T-helper 17 cell (primary cell): ENCODE measurements at places on chromosomes 16 and 17. TPM values are rescaled to one million over a fixed set of nuclear protein-coding genes. Genes with fewer than 3 reads are reported as not detected.

GRCh38 chr17:40450175-40450574, 6.9 kb downstream of the IGFBP4 start:
- no peak for DNase-seq
- H3K27ac ChIP-seq, result no peak overlapping the region
- peaks cover 2% of the 10 kb centered on the region for H3K36me3 ChIP-seq
- no peak overlapping the region for H3K4me3 ChIP-seq
- no peaks in the 10 kb centered on the region for H3K27me3 ChIP-seq

DNA sequence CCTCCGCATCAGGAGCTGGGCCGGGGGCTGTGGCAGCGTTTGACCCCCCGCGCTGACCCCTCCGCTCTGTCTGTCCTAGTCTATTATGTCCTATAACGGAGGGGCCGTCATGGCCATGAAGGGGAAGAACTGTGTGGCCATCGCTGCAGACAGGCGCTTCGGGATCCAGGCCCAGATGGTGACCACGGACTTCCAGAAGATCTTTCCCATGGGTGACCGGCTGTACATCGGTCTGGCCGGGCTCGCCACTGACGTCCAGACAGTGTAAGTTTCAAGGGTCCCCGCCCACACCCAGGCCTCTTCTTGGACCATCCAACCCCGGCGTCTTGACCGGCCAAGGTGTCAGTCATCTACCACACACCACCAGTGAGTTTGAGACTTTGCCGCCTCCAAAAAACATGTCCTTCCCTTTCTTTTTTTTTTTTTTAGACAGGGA, 548 bp downstream of the PSMB3 start:
- H3K4me3 ChIP-seq, result peak overlapping the region; percentile 100
- H3K36me3 ChIP-seq, result peaks cover 8% of the 10 kb centered on the region
- DNase-seq, result no peak
- peak overlapping the region; percentile 95 for H3K27ac ChIP-seq

KRT36 gene
- not detected for total RNA-seq

GRCh38 chr16:84029297-84030047, 13.1 kb downstream of the SLC38A8 start:
- no peak overlapping the region for H3K4me3 ChIP-seq
- H3K27me3 ChIP-seq, result peaks cover 50% of the 10 kb centered on the region
- H3K27ac ChIP-seq, result no peak overlapping the region
- peaks cover 16% of the 10 kb centered on the region for H3K4me1 ChIP-seq
- DNase-seq, result no peak

SGCA gene
- total RNA-seq, result not detected

DNA sequence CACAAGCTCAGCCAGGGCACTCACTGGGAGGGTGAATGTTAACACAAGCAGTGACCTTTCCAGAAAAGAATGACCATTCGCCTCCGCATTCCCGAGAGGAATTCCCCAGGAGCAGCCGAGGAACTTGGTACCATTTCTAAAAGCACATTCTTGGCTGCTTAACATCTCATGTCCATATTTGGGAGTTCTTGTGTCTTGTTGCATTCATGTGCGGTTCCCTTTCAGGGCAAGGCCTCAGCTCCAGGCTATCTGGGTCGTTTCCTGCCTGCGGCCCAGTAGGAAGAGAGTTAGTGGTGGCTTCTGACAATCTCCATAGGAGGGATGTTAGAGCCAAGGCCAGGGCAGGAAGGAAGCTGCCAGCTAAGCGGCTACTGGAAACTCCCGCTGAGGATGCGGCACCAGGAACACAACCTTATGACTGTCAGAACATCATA, 27.8 kb upstream of the MEAK7 start:
- no peak for DNase-seq
- peak overlapping the region; percentile 60 for H3K27ac ChIP-seq
- H3K36me3 ChIP-seq, result peaks cover 3% of the 10 kb centered on the region
- H3K4me3 ChIP-seq, result peak overlapping the region; percentile 41
- H3K4me1 ChIP-seq, result peaks cover 11% of the 10 kb centered on the region

DNA sequence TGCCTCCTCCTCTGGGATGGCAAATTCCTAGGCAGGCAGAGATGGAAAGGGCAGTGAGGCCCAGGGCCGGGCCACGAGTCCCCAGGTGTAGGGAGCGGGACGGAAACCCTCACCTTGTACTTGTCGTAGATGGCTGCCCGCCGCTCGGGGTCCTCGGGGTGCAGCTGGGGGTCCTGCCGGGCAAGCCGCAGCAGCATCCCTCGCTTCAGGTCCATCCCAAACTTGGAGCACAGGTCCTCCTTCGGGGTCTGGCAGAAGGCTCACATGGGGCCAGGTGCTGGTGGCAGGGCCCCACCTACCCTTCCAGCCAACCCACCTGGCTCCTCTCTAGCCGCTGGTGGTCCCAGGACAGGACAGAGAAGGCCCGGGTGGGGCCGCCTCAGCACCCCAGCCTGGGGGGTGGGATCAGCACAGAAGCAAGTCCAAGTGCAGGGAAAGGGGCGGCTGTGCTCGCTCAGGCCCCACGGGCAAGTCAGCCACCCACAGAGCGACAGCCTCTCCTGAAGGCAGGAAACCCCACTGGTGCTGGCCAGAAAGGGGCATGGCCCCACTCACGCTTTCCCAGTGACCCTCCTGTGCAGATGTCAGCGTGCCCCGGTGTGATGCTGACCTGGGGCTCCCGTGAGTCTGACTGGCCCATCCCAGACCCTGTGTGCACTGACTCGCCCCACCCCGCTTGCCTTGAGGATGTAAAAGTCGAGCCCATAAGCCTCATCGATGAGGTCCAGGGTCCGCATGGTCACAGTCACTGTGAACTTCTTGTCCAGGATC, 1.8 kb downstream of the MRPL28 start:
- H3K4me1 ChIP-seq, result peaks cover 13% of the 10 kb centered on the region
- no peaks in the 10 kb centered on the region for H3K27me3 ChIP-seq
- H3K27ac ChIP-seq, result no peak overlapping the region

RCVRN gene
- total RNA-seq, result not detected

HOXB7 gene
- total RNA-seq, result not detected
